ENCODE measurements at places on chromosomes 7 and 10. TPM values are rescaled to one million over a fixed set of nuclear protein-coding genes. Genes with fewer than 3 reads are reported as not detected.

The LRRC4 gene
- total RNA-seq = 3.2 TPM

The OGDHL gene
- total RNA-seq = 10.4 TPM

DNA sequence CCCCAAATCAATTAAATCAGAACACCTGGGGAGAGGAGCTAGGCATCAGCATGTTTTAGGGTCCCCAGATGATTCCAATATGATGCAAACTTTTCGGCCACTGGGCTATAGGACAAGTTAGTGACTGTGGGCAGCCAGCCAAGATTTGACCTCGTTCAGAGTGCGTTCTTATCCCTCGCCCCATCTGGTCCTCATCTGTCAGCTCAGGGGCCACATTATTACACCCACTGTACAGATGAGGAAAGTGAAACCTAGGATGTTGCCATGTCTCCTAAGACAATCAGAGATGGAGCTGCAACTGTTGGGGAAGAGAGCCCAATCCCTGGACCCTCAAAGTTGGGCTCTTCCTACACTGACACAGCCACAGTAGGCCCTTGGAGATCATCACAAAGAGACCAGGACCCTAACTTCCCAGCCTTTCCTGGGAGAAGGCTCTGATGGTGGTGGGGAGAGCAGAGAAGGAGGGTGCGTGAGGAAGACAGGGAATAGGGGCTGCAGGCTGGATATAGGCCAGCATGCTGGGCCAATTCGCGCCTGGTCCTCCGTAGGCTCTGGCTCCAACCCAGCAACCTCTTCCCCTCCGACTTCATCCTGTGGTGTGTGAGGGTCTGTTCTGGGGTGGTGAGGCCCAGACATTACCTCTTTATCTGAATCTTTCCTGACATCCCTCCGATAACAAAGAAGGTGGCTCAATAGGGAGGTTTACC is 109.4 kb upstream of the ZMIZ1 start:
- DNase-seq = no peak

GRCh38 chr7:147798001-147798400 is 792.6 kb upstream of the C7orf33 start:
- DNase-seq = no peak

DNA sequence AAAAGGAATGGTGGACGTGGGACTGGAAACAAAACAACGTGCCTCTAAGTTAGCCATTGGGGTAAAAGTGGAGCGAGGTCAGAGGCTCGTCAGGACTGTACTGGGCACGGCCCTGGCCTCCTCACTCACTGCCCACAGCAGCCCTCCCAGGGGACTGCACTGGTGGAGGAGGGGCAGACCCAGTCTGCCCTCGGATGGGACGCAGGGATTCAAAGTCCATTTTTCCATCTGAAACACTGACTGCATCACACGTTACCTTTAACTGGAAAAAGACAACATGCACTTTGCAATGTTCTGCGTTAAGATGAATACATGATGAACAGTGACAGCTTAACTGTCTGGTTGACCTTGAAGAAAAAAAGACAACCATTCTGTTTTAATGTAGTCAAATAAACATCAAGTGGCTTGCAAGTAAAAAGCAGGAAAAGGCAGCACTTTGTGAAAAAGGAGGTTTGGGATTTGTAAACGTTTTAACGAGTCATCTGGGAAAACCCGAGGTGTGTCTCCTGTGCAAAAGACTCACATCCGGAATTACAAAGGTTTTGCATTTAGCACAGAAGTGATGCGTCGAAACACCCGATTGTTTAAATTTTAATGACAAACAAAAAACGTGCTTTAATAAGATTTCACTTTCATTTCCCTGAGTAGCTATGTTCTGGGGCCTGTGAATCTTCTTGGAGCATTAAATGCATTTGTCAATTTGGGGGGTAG is 18.8 kb downstream of the KLF6 start:
- DNase-seq = no peak

- DNase-seq = no peak
Measured at GRCh38 chr7:80552031-80552694, 40.3 kb upstream of the GNAT3 start.
